Stimulated activated CD4-positive, alpha-beta T cell treated with anti-CD3 and anti-CD28 coated beads, Interleukin-2, amount 100 ng/mL, for 24 hours (primary cell): ENCODE measurements at places on chromosomes 6 and 20.

- DNase-seq = no peak
Observed at GRCh38 chr6:46651006-46651405, 1.6 kb downstream of the CYP39A1 start.

- no peak for DNase-seq
Observed at GRCh38 chr6:71589254-71589653, 297.1 kb upstream of the RIMS1 start.

DNA sequence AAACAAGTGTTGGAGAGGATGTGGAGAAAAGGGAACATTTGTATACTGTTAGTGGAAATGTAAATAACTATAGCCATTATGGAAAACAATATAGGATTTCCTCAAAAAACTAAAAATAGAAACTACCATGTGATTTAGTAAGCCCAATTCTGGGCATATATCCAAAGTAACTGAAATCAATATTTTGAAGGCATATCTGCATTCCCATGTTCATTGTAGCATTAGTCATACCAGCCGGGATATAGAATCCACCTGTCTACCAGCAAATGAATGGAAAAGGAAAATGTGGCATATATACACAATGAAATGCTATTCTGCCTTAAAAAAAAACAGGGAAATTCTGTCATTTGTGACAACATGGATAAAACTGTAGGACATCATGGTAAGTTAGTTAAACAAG, 15.3 kb upstream of the C6orf58 start:
- DNase-seq = no peak

GRCh38 chr20:10321138-10321717, 102.6 kb downstream of the SNAP25 start:
- no peak for DNase-seq

DNA sequence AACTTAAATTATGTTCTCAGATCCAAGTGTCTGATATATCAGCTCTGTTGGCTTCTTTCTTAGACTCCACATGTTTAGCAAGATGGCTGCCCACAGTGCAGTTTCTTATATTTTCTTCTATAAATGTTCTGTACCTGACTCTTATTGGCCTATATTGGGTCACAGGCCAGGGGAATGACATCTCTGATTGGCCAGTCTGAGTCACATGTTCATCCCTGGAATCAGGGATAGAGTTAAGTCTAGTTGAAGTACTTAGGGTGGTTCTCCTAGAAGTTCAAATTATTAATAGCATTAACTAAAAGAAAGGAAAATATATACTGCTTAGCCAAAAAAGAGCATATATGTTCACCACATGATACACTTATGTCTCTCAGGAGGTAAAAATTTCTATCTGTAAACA, 105.3 kb upstream of the SLC22A16 start:
- no peak for DNase-seq

- DNase-seq = no peak
Observed at GRCh38 chr20:56835829-56836550, 206.9 kb downstream of the TFAP2C start.

DNA sequence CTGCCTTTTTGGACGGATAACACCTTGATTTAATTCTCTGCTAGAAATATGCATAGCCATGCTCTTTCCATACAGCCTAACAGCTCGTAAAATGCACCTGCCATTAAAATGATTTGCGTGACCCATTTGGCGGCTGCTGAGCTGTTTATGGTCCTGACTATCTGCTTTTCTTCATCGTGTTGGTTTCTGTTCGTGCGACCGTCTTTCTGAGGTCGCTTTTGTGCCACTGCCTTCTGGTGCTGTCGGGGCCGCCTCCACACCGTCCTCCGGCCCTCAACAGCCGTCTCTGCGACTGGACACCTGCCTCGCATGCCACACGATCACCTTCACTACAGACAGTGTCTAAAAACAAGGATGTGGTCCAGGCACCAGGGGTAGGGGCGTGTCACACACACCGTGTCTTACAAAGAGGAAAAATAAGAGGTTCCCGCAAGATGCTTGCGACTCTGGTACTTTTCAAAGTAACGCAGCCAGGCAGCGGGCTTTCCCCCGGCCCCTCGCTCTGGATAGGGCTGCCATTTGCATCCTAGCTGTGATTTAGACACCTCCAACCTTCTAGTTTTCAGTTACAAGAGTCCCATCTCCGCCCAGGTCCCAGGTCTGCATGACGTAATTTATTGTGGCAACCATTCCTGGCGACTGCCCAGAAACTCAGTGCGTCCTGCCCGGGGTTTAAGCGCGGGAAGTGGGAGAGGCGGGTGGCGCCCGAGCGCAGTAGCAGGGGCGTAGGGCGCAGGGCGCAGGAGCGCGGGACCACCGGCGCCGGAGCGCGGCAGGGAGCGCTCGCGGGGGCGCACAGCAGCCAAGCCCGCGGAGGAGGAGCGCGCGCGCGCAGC, at the start of gene STMND1:
Gene STMND1, plus strand, starts transcription at position 629 of the 836 bp plus-strand sequence. CDS start 208 bp downstream, outside the sequence.
- DNase-seq = peak; percentile 10

- DNase-seq = no peak
Observed at GRCh38 chr20:44580581-44581268, 1.7 kb upstream of the PKIG start.

DNA sequence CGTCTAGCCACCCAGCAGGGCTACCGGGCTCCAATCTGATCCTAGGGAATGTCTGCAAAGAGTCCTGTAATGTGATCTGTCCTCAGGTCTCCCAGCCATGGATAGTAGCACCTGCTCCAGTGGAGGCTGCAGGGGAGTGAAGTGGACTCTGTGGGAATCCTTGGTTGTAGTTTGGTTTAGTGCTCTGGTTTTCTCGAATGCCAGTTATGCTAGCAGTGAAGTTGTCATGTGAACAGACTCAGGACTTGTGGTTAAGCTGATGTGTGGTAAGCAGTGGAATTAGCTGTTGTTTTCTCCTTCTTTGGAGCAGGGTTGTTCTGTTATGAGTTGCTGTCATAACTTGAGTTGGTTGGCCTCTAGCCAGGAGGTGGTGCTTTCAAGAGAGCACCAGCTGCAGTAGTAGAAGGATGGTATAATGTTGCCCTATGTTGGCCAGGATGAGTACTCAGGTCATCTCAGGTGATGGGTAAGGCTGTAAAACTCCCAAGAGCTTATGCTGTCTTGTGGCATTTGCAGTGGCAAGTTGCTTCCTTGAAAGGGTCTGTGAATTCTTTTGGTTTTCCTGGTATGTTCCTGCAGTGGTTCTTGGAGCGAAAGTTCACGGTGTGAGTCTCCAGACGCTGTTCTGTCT, 390.2 kb downstream of the UTRN start:
- peak; percentile 32 for DNase-seq

DNA sequence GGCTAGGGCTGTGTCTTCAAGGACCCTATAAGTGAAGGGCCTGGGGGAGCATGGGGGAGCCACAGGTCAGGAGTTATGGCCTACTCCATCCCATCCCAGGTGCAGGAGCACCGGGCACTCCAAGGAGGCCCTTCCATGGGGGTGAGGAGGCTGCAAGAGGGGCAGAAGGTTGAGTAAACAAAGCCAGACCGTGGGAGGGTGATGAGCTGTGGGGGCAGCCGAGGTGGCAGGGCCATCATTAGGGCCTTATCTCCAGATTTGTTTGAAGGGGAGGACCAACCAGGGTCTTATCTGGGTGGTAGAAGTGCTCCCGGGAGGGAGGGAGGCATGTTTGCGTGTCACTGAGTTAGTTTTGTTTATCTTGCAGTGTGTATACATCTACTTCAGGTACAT, 2.1 kb upstream of the FAM83C start:
- DNase-seq = no peak

DNA sequence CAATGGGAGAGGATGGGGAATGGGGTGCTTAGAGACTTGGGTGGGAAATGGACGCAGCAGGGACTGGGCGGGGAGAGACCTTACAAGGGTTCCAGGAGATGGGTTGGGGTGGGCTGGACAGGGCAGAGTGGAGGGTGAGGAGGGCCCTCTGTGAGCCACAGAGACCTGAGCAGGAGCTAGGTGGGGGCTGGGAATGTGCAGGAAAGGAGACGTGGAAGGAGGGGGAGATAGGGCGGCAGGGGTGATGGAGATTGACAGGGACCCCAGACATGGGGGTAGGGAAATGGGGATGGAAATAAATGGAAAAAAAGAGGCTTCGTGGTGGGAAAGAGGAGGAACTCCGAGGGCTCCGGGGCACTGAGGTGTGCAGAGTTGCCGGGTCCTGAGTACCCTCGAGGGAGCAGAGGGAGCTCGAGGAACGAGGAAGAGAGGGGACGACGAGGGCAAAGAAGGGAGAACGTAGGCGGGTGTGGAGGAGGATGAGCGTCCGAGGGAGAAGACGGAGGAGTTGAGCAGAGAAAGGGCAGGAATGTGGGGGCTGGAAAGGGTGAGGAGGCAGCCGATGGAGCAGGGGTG, 2.0 kb upstream of the CTCFL start:
- DNase-seq = no peak

GRCh38 chr20:52405417-52405816, 213.8 kb upstream of the ZFP64 start:
- no peak for DNase-seq

DNA sequence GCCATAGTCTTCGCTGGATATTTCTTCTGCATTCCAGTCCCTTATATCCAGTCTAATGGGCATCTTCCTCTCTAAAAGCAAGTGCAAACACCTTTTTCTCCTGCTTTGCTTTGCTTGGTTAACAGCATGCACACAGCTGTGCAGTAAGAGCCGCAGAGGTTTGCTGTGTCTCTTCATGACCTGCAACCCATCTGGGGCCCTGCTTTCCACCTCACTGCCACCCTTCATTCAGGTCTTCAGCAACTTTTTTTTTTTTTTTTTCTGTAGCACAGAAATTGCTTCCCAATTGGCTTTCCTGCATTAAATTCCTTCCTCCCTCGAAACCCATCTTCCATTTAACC, 14.4 kb downstream of the NEDD9 start:
- no peak for DNase-seq

GRCh38 chr6:168165373-168165772, 86.4 kb upstream of the FRMD1 start:
- no peak for DNase-seq

- DNase-seq = no peak
Observed at GRCh38 chr20:12936524-12936923, 72.2 kb upstream of the SPTLC3 start.

DNA sequence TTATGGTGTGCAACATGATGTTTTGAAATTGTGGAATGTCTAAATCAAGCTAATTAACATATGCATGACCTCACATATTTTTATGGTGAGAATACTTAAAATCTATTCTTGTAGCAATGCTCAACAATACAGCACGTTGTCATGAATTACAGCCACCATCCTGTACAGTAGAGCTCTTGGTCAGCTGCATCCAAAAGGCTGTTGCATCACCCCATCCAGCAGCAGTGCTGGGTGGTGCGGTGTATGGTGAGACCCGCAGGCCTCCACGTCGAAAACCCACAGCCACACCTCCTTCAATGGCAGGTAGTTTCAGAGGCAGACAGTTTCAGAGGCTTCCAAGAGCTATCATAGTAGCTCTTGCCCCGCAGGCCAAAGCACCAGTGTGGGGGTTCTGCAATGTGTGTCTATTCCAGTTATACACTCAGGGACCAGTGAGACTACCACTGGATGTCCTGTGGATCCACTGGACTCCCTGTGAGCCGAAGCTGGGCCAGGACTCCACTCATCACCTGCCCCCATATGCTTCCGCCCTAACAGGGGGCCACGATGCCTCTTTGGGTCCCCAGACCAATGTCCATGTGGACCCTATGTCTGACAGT, 23.4 kb downstream of the PACSIN1 start:
- DNase-seq = no peak

DNA sequence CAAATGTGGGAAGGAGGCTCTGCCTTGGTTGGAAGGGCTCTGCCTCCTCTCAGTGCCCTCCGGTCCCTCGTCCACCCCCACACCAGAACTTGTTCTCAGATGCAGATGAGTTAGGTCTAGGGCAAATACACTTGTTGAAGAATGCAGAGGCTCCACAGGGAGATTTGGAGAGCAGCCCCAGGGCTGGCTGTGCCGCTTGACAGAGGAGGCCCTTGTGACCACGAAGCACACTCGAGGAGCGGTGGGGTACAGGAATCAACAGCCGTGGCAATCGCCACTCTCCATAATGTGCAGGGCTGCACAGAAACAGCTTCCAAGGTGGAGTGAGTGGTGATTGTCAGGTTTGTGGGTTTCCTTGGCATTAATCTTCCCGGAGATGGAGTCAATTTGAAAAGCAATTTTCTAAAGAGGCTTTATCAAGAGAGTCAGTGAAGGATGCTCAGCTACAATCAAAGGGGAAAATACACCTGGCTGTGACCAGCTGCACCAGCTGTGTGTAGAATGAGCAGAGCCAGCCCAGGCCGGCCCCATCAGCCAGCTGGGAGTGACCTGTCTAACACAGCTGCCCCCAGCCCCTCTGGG, 59.5 kb downstream of the BFSP1 start:
- no peak for DNase-seq

- peak; percentile 44 for DNase-seq
Observed at GRCh38 chr20:46520976-46521579, 7.7 kb upstream of the ZNF334 start.

- no peak for DNase-seq
Observed at GRCh38 chr6:28803337-28803709, 120.5 kb downstream of the TRIM27 start.

- DNase-seq = no peak
Observed at GRCh38 chr6:31464252-31465184, 33.4 kb upstream of the MICB start.

DNA sequence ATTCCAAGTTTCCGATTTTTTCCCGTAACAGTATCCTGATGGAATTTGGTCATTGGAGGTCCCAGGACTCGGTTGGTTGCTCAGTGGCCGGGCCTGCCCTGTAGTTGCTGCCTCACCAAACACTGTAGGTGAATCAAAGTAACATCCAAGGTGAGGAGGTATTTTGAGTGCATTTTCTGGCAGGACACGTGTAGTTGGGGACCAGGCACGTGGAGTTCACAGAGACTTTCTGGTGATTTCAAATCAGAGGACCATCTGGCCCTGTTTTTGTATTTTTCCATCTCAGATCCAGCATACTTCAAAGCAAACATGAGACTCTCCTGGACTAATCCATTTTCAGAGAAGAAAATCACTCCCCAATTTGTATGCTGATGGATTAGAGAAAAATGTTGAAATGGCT, 9.9 kb upstream of the DTD1 start:
- DNase-seq = no peak

DNA sequence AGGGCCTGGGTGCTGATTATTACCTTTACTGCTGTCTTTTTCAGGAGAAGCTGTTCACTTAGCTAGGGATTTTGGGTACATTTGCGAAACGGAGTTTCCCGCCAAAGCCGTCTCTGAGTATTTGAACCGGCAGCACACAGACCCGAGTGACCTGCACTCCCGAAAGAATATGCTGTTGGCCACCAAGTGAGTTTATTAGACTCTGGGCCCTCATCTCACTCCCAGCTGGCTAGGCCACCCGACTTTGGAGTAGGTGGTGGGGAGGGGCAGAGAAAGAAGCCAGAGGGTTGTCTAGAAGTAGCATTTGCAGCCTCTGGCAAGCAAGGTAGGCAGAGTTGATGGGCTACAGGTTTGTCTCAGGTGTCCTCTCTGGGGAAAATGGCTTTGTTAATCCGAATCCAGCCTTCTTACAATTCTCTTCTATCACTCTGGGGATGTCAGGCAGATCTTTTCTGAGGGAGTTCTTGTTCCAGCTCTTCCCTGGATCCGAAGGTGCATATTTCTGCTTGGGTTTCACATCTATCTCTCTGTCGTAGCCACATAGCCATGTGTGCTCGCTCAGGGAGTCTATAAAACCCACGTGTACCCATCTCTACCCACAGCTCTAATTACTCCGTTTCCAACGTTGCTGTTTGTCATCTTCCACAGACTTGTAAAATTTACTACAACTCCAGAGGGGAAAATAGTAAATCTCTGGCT, 21.6 kb downstream of the TFAP2B start:
- DNase-seq = no peak
